ENCODE measurements at places on chromosomes 16 and 17.

- DNase-seq, result no peak
Measured at GRCh38 chr17:17782523-17783115, 54.2 kb downstream of the SREBF1 start.

GRCh38 chr17:69134112-69134511 is 7.6 kb downstream of the ABCA6 start:
- no peak for DNase-seq

DNA sequence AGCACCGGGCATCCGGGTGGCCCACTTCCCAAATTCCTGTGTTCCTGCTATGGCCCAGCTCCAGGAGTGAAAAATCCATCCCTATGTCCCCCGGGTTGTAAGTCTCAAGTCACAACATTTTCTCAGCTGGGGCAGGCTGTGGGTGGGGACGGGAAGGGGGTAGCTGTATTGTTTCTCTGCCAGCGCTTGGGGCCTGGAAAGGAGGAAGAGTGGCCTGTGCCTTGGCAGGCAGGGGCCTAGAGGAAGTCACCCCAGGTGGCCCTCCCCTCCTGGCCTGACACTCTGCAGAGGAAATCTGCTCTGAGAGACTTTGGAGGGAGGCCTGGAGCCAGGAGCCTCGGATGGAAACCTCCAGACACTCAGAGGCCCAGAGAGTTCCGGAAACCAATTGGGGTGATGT is 10.6 kb upstream of the SCN4A start:
- DNase-seq, result no peak

GRCh38 chr17:83199500-83200201 is 120.2 kb downstream of the METRNL start:
- DNase-seq, result no peak

DNA sequence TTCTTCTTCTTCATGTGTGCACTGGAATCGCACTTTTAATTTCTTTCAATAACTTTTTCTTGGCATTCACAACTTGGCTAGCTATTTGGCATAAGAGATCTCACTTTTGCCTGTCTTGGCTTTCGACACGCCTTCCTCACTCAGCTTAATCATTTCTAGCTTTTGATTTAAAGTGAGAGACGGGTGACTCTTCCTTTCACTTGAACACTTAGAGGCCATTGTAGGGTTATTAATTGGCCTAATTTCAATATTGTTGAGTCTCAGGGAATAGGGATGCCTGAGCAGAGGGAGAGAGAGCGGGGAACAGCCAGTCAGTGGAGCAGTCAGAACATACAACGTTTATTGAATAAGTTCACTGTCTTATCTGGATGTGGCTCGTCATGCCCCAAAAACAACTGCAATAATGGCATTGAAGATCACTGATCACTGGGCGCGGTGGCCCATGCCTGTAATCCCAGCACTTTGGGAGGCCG is 200.3 kb downstream of the SEC14L1 start:
- no peak for DNase-seq

DNA sequence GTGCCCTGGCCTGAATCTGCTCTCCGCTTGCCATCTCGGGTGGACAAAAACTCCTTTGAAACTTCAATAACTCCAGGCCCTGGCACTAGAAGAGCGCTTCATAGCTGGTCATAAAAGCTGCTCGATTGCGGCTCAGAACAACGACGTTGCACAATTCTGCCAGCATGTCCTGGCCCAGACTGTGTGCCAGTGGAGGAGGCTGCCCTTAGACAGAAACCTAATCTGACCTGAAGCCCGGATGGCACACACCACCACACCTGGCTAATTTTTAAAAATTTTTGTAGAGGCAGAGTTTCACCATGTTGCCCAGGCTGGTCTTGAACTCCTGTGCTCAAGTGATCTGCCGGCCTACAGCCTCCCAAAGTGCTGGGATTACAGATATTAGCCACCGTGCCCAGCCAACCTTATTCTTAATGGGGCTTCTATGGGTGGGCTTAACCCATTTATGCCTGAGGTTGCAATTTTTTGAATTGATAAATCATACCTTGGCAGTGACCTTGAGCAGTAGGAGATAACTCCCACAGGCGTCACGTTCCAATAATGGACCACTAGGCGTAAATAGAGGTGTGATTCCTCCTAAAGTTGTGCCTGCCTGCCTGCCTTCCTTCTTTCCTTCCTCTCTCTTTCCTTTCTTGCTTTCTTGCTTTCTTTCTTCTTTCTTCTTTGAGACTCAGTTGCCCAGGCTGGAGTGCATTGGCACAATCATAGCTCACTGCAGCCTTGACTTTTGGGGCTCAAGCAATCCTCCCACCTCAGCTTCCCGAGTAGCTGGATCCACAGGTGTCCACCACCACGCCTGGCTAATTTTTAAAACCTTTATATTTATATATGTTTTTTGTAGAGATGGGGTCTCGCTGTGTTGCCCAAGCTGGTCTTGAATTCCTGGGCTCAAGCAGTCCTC is 1.1 kb upstream of the PPL start:
- DNase-seq, result no peak

DNA sequence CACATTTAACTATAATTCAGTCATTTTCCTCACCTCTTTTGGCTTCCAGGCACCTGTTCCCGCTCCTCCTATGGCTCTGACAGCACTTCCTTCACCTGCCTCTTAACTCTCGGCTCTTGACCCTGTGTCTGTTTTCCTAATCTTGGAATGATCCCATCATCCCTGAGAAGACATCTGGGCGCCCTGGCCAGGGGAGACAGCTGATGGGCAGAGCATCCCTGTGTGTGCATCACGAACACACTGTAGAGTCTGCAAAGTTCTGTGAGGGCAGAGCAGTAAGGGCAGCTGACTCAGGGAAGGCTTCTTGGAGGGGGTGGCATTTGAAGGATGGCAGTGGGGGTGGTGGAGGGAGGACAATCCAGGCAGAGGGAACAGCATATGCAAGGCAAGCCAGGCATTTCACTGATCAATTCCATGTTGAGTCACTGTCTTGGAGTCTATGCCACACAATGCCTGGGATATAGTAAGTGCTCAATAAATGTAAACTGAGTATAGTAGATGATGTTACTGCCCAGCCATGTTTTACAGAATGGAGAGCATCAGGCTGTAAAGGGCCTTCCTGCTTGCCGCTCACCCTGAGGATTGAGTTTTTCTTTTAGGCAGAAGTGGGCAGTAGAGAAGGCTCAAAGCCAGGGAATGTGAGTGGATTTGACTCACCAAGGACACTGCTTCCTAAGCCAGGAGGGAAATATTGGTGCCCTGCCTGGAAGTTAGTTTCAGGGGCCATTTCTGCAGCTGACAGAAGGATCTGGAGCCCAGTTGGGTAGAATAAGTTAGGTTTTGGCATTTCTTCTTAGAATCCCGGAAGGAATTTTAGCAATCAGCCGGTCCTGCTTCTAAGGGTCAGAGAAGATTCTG is 5.8 kb upstream of the RAB11FIP4 start:
- DNase-seq, result no peak

GRCh38 chr16:87156195-87156594 is 161.0 kb downstream of the C16orf95 start:
- no peak for DNase-seq

GRCh38 chr16:5036228-5037156 is 2.8 kb upstream of the NAGPA start:
- no peak for DNase-seq

DNA sequence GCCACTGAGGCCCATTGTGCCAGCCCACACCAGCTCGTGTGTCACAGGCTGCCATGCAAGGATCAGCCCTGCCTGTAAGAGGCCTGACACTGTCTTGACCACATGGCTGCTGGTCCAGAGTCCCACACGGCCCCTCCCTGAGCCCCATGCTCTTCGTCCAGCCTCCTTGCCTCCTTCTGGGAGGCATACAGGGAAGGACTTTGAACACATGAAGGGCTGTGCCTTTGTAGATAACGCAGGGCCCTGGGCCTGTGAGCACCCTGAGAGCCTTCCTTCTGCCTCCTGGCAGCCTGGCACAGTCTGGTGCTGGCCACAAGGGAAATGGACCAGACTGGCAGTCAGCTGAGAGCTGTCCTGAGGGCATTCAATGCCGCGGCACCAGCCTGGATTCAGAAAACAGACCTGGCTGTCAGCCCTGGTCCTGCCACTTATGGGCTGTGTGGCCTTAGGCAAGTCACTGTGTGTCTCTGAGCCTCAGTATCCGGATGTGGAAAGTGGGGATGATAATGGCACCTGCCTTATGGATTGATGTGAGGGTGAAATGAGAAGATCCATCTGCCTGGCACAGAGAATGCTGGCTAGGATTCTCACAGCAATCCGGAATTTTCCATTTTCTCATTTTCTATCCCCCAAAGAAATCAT is 19.2 kb upstream of the SPNS2 start:
- no peak for DNase-seq

DNA sequence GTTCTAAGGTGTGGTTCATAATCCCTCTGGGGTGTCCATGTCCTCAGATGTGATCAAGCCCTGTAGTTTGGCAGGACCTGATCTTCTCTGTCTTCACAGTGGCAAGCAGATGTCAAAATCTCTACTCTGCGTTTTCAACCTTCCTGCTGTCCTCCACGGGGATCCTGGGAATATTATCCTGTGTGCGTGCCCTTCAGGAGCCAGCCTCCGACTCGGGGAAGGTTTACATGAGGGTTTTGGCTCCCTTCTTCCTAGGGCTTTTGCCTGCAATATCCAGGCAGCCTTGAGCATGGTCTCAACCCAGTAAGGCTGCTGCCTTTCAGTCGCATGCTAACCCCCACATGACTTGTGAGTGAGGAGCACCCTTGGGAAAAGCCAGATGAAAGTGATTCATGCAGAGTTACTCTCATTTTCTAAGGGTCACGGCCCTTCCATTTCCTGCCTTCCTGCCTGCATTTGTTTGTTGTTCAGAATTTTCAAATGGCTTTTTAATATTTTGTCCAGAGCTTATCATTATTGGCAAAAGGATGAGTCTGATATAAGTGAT is 202.2 kb upstream of the CHMP6 start:
- DNase-seq, result peak; percentile 85

- DNase-seq, result no peak
Measured at GRCh38 chr17:4974115-4974670, 6.6 kb upstream of the SPAG7 start.

- DNase-seq, result no peak
Measured at GRCh38 chr17:36933512-36934143, 3.6 kb upstream of the LHX1 start.

DNA sequence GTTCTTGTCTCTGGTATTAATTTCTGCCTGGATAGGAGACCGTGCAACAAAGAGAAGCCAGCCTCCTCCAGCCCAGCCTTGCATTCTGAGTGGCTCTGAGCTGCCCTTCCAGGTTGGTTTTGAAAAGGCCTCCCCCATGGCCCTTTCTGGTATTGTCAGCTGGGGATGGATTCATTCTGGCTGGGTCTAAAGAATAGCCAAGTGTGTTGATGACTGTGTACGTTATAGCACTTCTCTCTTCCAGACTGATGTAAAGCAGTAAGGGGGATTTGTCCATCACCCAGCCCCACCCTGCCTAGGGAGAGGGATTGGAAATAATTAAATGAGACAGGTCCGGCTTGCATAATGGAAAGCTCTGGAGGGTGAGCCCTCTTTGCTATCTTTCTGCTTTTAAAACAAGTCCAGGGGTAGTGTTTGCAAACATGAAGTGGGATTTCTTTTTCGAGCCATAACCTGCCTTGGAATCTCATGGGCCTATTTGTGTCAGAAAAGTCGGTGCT is 146.4 kb downstream of the MSI2 start:
- no peak for DNase-seq

GRCh38 chr16:61926766-61927165 is 109.5 kb downstream of the CDH8 start:
- no peak for DNase-seq

DNA sequence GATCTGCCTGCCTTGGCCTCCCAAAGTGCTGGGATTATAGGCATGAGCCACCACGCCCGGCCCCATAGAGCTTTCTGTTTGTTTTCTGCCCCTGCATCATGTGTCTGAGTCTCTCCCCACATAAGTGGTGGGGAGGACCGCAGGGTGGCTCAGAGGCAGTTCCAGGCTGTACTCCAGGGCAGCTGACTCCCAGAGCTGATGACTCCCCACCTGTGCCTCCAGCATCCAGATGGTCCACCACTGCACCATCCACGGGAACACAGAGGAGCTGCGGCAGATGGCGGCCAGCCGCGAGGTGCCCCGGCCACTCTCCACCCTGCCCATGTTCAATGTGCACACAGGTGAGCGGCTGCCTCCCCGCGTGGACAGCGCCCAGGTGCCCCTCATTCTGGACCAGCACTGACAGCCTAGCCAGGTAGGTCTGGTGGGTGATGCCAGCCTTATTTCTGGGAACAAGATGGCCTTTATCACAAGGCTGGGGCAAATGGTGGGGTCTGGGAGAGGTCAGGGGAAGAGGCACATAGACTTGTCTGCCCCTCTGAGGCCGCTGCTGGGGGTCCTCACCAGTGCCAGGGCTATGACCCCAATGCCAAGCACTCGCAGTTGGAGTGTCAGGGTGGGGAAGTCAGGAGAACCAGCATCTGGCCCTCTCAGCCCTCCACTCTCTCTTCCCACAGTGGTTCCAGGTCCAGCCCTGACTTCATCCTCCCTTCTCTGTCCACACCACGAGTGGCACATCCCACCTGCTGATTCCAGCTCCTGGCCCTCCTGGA is 9.4 kb downstream of the SGCA start:
- no peak for DNase-seq

GRCh38 chr16:82523815-82524214 is 103.0 kb upstream of the CDH13 start:
- DNase-seq, result no peak
